HFFc6 (cell line): ENCODE measurements at places on chromosomes 7 and 10. TPM values are rescaled to one million over a fixed set of nuclear protein-coding genes. Genes with fewer than 3 reads are reported as not detected.

DNA sequence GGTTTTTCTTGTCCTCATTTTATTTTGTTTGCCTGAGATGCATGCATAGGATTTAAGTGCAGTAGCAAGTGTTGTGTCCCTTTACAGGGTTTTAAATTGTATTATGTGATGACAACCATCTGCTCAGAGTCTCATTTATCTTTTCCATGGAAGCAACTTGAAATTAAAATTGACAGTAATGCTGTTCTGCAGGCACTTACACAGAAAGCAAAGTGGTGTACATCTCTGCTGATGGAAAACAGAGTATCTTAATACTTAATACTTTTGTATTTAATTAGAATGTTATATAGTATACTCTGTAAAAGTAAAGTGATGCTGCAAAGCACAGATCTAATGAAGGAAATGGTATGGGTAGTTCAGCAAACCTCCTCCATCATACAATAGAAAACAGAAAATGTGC is 482.9 kb downstream of the POM121L12 start:
- no peak for DNase-seq

DNA sequence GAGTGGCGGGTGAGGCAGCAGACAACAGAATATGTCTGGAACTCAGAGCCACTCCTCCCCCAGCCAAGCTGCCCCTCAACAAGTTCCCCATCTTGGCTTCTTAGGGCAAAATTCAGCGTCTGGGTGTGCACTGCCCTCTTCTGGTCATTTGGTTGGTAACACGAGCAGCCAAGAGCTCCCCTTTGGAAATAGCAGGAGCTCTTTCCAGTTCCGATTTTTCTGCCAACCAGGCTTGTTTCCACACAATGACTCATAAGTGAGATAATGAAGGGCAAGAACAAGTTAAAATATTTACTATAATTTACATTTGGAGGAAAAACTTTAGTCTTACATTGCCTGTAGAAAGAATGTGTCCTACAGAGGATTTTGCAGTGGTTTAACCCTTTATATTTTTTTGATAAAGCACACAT is 70.5 kb downstream of the ADCYAP1R1 start:
- DNase-seq, result peak; percentile 83

DNA sequence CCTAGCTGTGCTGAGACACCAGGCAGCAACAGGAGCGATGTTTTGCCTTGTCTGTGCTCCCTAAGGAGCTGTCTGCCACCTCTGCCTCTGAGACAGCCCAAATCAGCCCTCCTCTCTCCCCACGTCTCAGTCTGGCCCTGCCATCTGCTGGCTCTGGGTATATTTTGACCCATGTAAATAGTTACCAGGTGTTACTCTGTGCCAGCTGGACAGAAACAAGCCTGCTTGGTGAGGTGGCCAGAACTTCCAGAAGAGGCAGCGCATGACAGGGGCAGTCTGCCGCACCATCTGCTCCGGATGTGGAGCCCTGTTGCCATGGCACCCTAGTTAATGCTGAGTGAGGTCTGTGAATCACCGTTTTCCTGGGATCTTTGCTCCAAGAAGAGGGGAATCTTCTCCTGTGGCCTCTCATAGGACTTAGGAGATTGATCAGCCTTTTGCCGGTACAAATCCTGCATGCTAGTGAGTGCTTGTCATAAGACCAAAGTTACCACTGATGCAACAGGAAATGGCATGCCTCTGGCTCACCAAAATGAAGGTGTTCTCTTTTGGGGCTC is 31.8 kb downstream of the GSTO2 start:
- peak; percentile 99 for DNase-seq

- DNase-seq, result no peak
Observed at GRCh38 chr10:49230004-49230403, 41.8 kb upstream of the TMEM273 start.

The FAM25C gene
- not detected in 2 replicates for total RNA-seq

DNA sequence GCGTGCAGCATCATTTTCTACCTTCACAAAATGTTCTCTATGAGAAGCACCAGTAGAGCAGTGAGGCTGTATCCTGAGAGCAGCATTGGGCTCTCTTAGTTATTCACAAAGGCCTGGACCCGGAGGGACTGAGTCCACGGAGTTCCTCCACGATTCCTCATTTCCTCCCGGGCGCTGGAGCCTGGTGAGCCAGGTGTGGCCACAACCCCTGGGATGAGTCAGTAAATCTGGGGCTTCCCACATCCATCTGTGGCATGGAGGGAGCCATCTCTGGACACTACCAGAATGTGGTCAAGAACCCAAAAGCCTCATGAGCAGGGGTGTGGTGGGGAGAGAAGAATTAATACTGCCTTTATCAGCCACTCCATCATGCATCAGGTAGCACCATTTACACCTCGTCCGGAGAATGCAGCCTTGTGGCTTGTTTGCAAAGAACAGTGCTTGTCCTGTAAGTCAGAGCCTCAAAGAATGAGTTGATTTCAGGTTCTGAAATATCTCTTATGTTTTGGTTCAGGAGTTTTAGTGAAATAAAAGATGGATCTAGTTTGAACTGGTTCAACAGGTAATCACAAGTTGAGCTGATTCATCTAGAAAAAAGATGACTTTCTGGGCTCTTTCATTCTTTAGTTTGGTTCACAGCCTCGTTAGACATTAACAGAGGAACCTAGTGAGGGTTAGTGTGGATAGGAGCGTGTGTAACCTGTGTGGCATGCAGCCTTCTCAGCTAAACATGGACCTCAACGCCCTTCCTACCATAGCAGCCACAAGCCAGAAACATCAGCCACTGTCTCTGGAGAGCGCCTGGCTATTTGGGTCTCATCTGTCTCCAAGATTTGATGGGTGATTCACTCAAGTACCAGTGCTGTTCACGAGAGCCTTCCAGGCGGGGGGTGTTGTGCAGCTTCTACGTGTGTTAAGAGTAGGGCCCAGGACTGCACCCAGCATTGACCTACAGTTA is 95.2 kb downstream of the WDR37 start:
- no peak for DNase-seq

DNA sequence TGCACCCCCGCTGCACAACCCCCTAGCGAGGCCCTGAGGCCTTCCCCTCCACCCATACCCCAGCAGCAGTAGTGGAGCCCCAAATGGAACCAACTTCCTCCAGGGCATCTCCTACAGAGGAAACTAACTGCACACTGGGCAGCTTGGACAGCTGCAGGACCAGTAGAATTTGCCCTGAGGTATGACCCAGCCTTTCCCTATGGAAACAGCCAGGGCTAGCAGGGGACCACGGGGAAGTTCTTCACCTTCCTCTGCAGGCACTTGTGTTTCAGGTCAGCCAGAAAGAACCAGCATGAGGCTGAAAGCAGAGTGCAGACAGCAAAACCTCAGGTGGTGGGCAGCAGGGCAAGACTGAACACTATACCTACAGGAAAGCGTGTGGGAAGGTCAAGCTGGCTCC is 5.7 kb upstream of the EEPD1 start:
- DNase-seq, result no peak

DNA sequence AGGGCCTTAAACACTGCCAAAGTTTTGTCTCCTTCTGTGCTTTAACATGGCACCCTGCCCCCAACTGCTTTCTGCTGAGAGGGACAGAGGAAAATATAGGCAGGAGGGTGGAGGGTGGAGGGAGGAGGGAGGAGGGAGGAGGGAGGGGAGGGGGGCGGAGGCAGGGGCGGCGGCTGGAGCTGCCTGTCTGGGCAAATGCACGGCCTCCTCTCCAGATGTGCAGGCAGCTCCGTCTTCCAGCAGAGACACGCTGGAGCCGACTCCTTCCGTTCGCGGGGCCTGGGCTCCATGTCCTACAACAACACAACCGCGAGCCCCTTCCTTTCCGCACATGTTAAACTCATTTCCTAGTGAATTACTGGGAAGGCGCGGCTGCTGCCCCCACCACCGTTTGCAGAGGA is 14.2 kb downstream of the EBF3 start:
- no peak for DNase-seq

The GIMAP2 gene
- total RNA-seq, result not detected in 3 replicates

GRCh38 chr10:114305521-114305925 is 66.5 kb downstream of the VWA2 start:
- DNase-seq, result no peak

DNA sequence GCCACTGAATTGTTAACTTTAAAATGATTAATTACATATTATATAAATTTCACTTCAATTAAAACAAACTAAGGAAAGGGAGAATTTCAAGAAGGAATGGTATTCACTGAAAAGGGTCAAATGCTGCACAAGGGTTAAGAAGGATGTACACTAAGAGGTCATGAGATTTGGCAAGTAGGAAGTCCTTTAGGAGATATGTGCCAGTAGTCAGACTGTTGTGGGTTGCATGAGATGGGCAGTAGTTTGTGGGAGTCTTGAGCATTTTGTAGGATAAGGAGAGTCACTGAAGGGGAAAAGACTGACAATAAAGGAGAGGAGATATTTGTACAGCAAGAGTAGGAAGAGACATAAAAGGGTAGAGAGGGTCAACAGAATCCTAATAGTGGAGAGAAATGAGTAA is 12.4 kb upstream of the PTPN12 start:
- no peak for DNase-seq

The TFEC gene
- 0.13 TPM in 1 of 3 replicates, not detected in the others for total RNA-seq

The LEP gene
- not detected in 2 replicates for total RNA-seq

GRCh38 chr7:95473276-95473985 is 12.3 kb upstream of the ASB4 start:
- no peak for DNase-seq

DNA sequence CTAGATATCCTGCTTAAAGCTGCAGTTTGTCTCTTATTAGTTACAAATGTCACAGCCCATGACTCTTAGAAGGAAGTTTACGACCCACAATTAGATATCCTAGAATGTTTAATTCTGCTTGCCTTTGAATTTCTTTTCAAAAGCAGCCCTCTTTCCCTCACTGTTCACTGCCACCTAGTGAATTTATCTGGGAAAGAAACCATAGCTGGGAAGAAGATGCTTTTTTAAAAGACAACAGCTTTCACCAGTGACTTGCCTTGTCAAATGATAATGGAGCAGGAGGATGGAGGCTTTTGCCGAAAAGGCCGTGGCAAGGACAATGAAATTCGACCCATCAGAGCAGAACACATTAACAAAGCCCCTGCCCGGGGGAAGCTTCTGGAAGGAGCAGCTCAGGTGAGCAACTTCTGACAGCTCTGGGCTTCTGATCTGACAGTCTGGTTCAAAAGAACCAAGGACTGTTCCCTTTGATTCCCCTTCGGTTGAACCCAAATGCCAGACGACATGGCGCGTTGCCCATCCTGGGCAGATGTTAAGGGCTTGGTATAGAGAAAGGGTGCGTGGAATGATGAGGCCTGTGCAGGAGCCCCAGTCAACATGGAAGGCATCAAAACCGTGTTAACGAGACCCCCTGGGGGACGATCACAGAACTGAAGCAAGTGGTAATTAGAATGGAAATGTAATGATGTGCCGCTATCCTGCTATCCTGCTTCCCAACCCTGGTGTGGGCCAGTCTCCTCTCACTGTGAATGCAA is 236.8 kb downstream of the FRMD4A start:
- peak; percentile 65 for DNase-seq

DNA sequence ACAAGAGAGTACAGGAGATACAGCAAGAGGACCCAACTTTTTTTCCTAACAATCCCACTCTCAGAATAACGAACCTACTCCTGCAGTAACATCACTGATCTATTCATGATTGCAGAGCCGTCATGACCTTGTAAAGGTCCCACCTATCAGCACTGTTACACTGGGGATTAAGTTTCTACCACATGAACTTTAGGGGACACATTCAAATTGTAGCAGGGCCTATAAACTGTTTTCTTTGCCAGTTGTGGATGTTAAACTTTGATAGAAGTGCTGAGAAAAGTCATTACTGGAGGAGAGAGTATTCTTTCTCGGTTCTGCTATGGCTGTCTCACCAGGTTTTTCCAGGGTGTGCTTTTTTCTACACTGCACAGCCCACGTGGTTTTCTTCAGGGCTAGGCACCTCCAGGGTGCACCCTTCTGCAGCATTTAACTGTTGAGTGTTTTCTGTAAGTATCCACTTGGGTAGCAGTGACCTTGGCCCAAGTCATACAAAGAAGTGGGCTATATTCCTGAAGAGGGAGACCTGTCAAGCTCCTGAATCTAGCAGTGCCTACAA is 131.6 kb upstream of the AHR start:
- no peak for DNase-seq

The C10orf105 gene
- total RNA-seq, result not detected in 3 replicates

The TAS2R4 gene
- 0.07 to 0.21 TPM in 2 of 3 replicates, not detected in the other for total RNA-seq

DNA sequence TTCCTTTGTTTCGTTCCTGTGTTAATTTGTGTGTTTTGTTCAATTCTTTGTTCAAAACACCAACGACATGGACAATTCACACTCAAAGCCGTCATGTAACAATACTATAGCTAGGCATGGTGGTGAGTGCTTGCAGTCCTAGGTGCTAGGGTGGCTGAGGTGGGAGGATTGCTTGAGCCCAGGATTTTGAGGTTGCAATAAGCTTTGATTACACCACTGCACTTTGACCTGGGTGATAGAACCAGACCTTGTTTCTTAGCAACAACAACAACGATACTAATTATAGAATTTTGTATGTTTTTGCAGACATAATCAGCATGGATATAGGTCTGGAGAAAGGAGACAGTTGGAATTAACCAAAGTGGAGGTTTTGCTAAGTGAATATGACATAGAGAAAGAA is 936.2 kb downstream of the PCDH15 start:
- DNase-seq, result no peak

- no peak for DNase-seq
Observed at GRCh38 chr7:74503061-74503460, 49.4 kb downstream of the GTF2IRD1 start.

GRCh38 chr10:109956454-109957091 is 33.3 kb upstream of the XPNPEP1 start:
- peak; percentile 51 for DNase-seq

GRCh38 chr10:22259280-22259679 is 41.5 kb upstream of the EBLN1 start:
- DNase-seq, result no peak

GRCh38 chr10:131982796-131983195 is 1.1 kb upstream of the BNIP3 start:
- DNase-seq, result no peak

GRCh38 chr10:80453842-80454512 is at the start of gene TSPAN14:
Gene TSPAN14 (plus strand): TSS chr10:80454310. CDS start chr10:80489234, 34,924 bp downstream.
- DNase-seq, result peak; percentile 79

GRCh38 chr10:77868523-77868922 is 58.0 kb downstream of the DLG5 start:
- no peak for DNase-seq

DNA sequence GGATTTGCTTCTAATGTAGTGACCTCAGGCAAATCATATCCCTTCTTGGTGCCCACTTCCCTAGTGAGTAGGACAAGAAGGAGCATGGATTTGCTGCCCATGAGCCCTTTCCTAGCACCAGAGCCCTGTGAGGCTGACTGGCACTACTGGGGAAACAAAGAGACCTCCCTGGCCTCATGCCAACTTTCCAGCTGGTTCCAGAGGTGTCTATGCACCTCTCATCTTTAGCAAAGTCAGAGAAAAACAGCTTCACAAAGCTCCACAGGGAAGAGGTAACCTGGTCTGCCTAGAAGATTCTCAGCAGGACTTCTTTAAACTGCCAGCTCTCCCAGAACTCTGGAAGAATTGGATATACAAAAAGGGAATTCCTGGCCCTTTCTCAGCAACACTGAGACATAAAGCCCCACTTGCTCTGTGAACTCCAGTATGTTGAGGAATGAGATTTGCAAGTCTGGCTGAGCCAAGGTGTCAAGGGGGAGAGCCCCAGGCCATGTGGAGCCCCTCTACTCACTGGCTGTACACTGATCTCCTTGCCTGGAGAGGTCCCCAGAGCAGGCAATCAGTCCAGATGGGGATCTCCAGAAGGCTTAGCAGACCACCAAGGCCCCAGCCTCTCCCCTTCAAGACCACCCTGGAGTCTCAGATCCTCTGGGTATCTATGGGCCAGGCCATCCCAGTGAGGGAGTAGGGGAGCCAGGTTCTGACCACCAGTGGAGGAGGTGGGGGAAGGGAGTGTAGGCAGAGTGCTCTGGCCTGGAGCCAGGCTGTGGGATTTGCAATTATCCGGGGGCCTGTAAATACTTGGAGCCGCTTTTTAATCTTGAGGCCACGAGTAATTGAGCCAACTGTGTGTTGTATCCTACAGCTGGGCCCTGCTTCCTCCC is 24.4 kb upstream of the RBM20 start:
- DNase-seq, result no peak

The CDK14 gene
- 17.7 to 28.2 TPM (median 26.3 TPM) in 3 replicates for total RNA-seq
